H9 (cell line): ENCODE measurements at places on chromosomes 11 and 22. TPM values are rescaled to one million over a fixed set of nuclear protein-coding genes. Genes with fewer than 3 reads are reported as not detected.

- DNase-seq = no peak
Measured at GRCh38 chr11:44608991-44609782, 43.7 kb downstream of the CD82 start.

Gene TSSK2
- total RNA-seq = not detected in 2 replicates

Gene CNTN5
- not detected in 2 replicates for total RNA-seq

- DNase-seq = no peak
Measured at GRCh38 chr11:82533628-82534327, 199.9 kb downstream of the FAM181B start.
